ENCODE measurements at places on chromosomes 11 and 22.

- DNase-seq, result peak; percentile 78
Measured at GRCh38 chr11:95279921-95280868, 49.2 kb upstream of the SESN3 start.

GRCh38 chr11:15412054-15412453, 297.3 kb downstream of the INSC start:
- no peak for DNase-seq

DNA sequence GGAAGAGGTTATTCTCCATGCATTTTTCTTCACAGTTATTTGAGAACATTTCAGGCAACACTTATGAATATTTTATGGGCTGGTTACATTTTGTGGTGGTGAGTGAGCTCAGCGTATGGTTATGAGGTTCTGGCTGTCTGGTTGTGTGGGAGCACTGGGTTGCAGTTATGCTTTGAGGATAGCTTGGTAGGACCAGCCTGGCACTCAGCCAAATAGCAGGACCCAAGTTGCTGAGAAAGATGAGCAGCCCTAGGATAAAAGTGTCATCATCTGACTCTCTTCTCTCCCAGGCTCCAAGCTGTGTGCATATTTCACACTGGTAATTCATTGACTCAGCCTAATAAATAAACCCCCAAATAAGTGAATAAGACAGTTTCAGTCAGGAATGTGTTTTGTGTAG, 8.1 kb upstream of the SRSF8 start:
- DNase-seq, result no peak

DNA sequence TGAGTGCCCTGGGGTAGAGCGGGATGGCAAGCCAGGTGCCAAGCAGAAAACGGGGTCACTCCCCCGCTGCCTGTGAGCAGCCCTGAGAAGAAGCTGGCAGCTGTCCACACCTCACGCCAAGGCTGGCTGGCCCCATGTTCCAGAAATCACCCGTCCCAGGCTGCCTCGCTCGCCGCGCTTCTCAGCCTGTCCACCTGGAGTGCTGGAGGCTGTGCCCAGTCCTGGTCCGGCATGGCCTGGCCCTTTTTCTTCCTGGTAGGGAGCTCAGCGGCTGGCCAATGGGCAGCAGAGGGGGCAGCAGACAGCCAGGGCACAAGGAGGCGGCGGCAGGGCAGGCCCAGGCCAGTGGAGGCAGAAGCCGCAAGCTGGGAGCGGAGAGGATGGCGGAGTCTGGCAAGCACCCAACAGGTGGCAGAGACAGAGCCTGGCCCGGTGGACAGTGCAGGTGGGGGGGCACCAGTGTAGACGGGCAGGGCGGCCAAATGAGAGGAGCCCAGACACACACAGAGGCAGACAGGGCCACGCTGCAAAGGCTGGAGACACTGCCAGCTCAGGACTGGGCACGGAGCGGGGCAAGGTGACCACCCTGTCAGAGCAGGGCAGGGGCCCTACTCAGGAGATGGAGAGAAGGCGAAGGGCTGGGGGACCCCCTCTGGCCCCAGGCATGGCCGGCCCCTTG, 37.2 kb upstream of the TH start:
- DNase-seq, result no peak

DNA sequence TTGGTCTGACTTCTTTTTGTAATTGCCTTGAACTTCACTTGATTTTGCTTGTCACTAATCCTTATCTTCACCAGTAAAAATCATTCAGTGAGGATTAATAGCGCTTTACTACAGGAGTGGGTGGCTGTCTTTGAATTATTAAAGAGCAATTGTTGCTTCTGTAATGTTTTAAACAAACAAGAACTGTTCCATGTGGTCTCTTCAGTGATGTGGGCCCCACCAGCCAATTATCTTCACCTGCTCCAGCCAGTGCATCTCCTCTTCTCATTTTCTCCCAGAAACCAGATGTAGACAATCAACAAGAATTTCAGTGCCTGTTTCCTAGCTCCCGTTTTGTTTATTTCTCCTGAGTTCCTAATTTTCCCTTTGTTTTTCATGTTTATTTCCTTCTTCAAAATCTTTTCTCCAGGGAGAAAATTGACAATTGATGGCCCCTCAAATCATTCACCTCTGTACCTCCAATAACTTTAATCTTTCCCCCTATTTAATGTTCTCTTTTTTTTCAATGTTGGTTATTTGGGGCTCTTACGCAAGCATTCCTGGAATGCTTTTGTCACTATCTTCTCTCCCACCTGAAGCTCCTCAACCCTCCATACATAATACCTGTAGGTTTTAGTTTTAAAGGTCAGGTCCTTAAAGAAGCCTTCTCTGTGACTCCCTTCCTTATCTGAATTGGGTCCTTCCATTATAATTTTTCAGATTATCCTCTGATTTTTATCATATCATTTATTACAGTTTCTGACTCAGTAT, 115.1 kb downstream of the ARFGAP2 start:
- DNase-seq, result no peak

- peak; percentile 37 for DNase-seq
Measured at GRCh38 chr22:32050678-32051515, 7.8 kb downstream of the SLC5A1 start.

DNA sequence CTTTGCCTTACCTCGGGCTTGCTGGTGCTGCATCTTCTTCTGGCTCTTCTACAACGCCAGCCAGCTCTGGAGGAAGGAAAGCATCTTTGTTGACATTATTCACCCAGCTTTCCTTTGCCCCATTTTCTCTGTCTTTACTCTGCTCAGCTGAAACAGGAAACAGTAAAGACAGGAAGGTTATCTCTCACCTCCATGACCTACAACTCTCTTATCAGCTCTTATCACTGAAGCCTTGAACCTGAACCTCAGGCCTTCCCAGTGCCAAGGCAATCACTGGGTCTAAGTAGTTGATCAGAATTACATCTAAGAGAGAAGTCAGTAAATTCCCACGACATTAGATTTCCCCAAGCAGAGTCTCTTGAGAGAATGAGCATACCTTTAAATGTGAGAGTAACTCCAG, 59.6 kb upstream of the CCDC89 start:
- no peak for DNase-seq

GRCh38 chr11:122697636-122698167, 42.2 kb downstream of the UBASH3B start:
- no peak for DNase-seq

DNA sequence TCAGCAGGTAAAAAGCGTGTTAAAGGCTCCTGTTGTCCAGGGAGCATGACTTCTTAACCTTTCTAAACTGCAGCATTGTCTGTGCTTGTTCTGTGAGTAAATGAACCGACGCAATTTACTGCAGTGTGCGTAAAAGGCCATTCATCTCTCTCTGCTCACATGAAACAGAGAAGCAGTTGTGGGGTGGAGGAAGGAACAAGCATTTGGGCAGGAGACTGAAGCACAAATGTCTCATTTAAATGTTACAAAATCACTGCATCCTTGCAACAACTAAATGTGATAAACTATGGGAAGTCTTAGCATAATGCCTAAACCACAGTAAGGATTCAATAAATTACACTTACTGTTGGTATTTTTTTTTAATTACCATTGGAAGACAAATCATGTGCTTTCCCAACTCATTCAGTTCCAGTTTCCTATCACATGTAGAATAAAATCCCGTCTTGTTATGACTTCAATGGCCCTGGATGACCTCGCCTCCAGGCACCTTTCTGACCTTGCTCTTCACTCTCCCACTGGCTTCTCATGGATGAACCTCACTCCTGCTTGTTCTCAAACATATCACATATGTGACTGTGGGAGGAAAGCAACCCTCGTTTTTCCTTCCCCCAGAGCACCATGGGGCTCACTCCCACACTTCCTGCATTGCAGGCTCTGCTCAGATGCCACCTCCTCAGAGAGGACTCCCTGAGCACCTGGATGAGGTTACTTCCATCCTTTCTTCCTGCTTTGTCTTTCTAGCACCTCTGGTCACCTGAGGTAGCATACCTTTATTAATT, 21.6 kb upstream of the RFPL2 start:
- no peak for DNase-seq

DNA sequence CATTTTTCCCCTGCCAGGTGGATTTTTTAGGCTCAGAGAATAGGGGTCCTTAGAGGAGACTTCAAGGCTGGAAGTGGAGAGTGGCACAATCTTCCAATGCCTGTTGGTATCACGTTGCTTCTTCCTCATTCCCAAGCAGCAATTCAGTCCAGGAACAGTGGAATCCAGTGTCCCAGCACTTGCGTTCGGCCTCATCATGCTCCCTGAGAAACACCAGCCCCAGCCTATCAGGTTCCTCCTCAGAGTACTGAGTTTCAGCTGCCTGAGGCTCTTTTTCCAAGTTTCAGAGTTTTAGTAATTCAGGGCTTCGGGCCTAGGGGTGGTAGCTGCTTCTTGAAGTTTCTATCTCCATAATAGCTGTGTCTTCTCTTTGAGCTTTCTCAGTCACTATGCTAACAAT, 31.9 kb upstream of the NRGN start:
- DNase-seq, result no peak

- peak; percentile 24 for DNase-seq
Measured at GRCh38 chr22:50298937-50299784, 8.3 kb downstream of the PLXNB2 start.

- DNase-seq, result no peak
Measured at GRCh38 chr11:94673951-94674491, 94.1 kb upstream of the AMOTL1 start.

GRCh38 chr11:15200696-15201095, 86.0 kb downstream of the INSC start:
- DNase-seq, result no peak

GRCh38 chr11:44707094-44707493, 19.7 kb upstream of the TSPAN18 start:
- DNase-seq, result no peak

DNA sequence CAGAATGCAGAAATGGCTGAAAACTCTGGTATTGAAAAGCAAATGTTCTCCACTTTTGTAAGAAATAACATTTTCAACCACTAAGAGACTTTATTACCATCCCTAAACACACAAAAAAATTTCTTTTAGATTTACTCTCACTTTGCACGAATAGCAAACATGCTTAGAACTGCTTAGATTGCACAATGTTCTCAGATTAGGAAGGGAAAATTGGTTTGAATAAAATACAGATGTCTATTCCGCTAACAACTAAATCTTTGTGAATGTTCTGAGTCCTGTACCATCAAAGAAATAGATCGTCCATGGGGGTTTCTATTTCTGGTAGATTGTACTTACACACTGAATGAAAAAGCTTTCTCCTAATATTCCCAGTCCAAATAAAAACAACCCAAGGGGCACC, 40.1 kb downstream of the BDNF start:
- no peak for DNase-seq

- DNase-seq, result no peak
Measured at GRCh38 chr11:94449437-94449836, 44.2 kb downstream of the MRE11 start.

GRCh38 chr11:40104941-40105550, 1354.4 kb downstream of the LRRC4C start:
- DNase-seq, result peak; percentile 58
